GM18507 (cell line): ENCODE measurements at places on chromosomes 12 and 14.
A peak's percentile ranks its signal among the peaks of the same experiment; 100 is the strongest.

DNA sequence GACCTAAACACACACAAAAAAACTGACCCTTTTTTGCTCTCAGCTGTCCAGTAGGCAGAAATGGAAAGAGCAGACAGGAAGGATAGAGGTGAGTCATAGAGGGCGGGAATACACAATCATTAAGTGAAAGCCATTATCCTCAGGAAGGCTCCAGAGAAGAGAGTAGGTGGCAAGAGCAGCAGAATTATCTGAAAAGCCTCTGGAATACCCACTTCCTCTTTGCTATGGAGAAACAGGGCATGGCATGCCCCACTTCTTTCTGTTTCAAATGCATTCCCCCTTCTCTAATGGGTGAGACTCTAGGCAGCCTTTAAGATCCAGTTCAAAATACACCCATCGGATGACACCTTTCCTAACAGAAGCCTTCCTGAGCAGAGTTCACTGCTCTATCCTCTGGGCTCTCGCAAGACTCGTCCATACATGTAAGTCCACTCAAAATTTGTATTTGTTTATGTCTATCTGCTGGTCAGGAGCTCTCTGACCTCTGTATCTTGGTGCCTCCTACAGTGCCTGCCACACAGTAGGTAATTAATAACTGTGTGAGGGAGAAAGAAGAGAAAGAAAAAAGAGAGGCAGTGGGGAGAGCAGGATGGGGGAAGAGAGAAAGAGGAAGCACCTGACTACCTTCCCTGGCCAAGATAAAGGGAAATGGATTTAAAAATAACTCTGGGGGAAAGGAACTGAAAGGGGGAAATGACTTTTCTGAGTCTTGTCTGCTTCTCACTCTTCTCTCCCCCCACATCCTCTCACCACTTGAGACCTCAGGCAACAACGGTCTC, 8.5 kb downstream of the KLHL33 start:
- DNase-seq, result peak; percentile 64

GRCh38 chr14:23624830-23625404, 11.2 kb upstream of the DHRS2 start:
- DNase-seq, result no peak

GRCh38 chr14:51086044-51086443, 8.9 kb downstream of the TRIM9 start:
- no peak for DNase-seq

DNA sequence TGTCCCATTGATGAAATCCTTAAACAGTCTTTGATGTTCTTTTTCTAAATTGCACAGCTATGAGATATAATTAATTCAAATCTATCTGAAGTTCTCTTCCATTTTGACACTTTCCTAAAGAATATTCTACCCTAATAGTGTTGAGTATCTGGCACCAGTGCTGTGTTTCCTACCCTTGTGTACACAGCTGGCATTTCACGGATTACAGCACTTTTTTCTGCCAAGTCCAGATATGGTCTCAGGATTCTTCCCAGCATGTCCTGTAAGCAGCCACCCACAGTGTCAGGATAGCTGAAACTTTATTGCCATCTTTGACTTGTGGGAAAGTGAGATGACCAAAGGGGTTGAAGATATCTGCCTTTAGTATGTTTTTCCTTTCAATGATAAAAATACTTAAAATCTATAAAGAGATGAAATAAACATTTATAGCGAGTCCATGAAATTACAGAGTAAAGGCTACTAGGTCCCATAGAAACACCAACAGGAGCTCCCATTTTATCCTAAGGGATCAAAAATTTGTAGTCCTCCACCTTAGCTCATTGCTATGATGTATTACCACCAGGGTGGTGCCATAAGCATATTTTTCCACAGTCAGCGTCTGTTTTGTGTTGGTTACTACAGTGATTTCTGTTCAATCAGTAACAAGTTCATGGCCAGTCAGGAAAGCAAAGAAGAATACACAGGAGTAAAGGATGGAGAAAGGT, 96.7 kb downstream of the TRHDE start:
- no peak for DNase-seq

GRCh38 chr14:79193689-79194477, 1017.4 kb downstream of the DIO2 start:
- no peak for DNase-seq

GRCh38 chr14:51203881-51204280, 36.2 kb upstream of the TMX1 start:
- DNase-seq, result no peak

DNA sequence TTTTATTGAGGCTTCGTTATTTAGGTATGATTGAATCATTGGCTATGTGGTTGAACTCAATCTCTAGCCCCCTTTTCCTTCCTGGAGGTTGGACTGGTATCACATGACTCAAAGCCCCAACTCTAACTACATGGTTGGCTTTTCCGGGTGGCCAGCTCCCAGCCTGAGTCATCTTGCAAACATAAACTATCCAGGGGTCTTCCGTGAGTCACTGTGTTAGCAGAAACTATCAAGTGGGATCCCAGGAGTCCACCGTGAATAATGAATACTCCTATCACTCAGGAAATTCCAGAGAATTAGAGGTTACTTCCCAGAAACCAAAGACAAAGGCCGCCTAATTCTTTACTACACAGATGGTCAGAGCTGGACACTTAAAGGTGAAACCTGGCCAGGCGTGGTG, 19.7 kb upstream of the PLEKHD1 start:
- no peak for DNase-seq

DNA sequence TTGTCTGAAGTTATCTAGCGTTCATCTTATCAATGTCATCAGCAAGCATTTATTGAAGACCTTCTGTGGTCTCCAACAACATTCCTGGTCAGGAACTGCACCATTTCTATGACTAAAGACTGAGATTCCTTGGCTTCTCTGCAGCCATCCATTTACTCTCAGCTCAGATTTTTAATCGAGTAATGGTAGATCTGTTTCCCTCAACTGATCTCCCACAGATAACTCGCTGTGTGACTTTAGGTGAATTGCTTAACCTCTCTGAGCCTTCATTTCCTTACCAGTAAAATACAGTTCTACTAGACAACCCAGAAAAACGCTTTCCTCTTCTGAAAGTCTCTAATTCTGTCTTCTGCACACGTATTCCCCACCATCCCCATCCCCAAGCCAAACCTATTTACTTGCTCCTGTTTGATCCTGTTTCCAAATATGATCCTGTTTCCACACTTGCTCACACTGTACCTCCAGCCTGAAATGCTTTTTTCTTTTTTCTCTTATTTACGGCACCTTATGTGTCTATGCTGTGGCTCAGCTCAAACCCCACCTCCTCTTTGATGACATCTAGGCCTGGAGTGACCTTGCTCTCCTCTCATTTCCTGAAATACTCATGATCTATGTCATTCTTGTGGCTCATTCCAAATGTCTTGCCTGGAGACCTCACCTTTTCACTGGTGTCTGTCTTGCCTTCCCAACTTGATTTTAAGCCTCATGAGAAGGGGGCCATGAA, 21.8 kb downstream of the PLXNC1 start:
- DNase-seq, result no peak

- DNase-seq, result no peak
These were observed 22.0 kb downstream of the VSX2 start for GRCh38 chr14:74261288-74261687.

GRCh38 chr12:104133321-104133720, 4.7 kb downstream of the NFYB start:
- no peak for DNase-seq

DNA sequence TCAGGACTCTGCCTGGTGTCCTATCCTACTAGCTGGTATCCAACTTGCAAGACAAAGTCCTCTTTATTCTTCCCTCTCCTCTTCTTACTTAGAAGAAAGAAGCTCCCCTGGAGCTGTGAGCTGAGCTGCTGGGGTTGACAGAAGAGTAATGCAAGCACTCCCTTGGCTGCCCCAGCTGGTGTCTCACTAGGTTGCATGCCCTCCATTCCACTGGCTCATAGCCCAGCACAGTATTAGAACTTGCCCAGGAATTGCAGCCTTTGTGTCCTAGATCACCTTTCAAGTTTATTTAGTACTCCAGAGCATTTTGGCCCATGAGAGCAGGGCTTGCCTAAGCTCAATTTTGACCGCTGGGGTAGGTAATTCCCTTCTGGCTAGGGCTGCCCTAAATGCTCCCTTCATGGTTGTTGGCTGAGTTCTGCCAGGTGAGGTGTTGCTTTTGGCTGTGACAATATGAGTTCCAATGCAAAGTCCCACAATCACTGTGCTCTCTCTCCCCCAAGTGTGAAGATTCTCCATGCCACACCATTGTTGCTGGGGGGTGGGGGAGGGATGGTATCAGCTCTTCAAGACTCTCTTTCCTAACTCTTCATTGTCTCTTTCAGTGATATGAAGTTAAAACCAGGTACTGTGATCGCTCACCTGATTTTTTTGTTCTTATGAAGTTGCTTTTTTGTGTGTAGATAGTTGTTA, 317.4 kb upstream of the DDHD1 start:
- no peak for DNase-seq

DNA sequence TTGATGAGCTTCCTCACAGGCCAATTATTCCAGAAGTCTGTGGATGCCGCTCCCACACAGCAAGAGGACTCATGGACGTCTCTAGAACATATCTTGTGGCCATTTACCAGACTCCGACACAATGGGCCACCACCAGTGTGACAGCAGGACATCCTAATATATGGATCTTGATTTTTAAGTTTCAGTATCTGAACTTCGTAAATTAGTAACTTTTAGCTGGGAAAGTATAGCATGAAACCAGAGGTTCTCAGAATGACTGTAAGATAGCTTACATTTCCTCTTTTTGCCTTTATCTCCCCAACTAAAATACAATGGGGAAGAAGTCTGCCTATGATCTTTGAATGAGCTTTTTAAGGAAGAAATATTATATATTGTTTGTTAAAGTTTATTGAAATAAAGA, 87.0 kb downstream of the DNAI7 start:
- DNase-seq, result peak; percentile 46

DNA sequence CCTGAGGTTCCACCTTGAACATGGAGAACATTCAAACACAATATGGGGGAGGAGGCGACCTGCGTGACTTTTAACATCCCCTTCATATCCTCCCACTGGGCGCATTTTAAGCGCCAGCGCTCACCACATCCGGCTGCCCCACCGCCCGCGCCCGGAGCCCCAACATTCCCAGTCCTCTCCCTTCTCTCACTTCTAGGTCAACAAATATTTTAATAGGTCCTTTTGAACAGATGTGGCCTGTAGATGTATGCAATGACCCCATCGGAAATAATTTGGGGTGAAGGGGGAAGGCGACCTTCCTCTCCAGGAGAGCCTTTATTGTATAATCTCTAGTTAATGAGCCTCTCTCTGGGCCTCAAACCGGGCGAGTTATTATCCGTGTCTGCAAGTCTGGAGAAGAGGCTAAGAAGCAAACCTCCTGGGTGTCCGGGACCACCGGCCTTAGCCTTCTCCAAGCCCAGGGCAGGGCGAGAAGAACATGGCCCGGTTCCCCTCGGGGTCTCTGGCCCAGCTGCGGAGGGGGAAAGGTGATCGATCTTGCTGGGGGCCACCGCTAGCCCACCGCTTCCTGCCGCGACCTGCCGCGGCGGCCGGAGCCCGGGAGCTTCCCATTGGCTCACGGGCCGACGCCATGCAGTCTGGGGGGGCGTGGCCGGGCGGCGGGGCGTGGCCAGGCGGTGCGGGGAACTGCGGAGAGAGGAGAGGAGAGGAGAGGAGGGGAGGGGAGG, 83.2 kb upstream of the HMGA2 start:
- DNase-seq, result no peak

DNA sequence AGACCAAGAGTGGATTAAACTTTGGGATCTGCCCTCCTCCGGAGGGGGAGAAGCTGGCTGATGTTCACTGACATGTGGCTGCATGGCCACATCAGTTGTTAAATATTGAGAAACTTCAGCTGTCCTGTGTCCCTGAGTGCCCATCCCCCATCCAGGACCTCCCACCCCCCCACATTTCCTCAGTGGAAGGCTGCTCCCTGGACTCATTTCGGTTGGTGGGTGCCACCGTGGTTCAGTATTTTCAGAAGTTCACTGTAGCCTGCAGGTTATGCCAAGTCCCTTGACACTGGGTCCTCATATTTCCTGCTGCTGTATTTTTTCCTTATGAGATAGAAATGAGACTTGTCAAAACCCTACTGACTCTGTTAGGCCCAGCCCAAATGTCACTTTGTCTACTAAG, 302.4 kb downstream of the CACNA1C start:
- DNase-seq, result no peak

DNA sequence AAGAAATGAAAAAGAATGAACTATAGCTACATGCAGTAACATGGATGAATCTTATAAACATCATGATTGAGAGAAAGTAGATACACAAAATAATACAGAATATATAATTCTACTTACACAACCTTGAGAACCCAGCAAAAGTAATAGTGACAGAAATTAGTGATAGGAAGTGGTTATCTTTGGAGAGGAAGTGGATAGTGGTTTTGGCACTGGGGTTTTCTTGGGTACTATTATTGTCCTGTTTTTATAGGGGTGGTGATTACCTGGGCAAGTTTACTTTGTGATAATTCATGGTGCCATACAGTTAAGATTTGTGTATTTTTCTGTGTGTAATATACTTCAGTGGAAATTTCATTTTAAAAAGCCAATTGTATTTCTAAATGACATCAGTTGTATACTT, 352.7 kb downstream of the AEBP2 start:
- no peak for DNase-seq

DNA sequence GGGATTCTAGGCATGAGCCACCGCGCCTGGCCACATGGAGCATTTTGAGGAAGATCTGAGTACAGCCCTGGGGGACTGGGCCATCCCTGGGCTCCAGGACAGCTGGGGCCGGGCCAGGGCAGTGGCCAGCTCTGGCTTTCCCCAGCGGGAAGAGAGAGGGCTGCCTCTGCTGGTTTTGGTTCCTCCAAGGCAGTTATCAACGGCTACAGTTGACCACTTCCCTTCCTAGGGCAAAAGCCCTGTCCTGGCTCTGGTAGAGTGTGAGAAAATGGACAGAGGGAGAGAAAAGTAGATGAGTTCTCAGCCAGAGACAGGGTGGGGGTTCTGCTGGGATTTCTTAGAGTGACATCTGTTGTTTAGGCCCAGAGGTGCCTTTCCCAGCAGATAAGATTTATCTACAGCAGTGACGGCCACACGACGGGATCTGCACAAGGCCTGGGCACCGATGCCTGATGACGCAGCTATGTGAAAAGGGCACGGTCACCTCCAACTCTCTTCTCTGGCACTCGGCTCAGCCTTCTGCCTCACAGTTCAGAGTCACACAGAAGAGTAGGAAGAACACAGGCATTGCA, 5.5 kb upstream of the HVCN1 start:
- DNase-seq, result no peak

DNA sequence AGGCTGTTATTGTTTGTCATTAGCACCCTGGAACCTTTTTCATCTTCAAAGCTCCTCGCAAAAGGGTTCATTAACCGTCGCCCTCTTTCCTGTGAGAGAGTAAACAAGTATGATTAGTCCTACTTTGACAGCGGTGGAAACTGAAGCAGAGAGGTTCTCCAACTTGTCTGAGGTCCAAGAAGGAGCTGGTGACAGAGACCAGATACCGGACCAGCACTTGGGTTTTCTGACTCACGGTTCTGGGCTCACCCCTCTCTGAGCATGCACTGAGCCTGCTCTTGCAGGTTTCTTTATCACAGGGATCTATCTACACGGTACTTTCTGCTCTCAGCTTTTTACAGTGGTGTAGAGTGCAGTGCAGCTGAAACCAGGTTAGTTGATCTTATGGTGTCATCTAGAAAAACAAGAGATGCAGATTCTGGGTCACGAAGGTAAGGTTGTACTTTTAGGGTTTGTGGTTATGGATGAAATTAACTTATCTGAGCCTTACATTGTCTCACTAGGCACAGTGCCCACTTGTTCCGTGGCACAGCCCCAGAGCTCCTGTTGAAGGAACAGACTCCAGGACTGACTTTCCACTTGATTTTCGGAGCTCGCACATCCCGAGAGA, 62.1 kb downstream of the PPP2R5C start:
- no peak for DNase-seq

- no peak for DNase-seq
These were observed 39.3 kb upstream of the DDX11 start for GRCh38 chr12:31034372-31034771.
